ENCODE measurements at places on chromosomes 2 and 18.

- no peak for DNase-seq
Measured at GRCh38 chr2:52395912-52396311, 1364.0 kb upstream of the NRXN1 start.

DNA sequence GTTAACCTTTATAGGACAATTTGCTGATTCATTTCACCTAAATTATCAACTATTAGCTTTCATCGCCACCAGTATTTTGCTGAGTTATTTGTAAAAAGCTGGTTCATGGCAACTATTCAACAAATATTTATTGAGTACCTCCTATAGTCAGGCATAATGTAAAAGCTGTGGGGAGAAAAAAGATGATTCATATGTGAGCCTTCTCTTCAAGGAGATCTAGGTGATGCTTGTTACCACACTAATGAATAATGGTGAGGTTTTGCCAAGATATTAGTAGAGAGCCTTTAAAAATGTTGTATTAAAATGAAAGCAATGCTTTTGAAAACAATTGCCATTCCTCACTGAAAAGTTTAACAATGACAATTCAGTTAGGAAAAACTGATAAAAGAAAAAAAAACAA, 187.8 kb downstream of the ANKRD44 start:
- no peak for DNase-seq

- DNase-seq: no peak
Measured at GRCh38 chr18:76759056-76759455, 63.3 kb upstream of the ZNF236 start.

GRCh38 chr2:143452817-143453451, 323.7 kb downstream of the ARHGAP15 start:
- no peak for DNase-seq

DNA sequence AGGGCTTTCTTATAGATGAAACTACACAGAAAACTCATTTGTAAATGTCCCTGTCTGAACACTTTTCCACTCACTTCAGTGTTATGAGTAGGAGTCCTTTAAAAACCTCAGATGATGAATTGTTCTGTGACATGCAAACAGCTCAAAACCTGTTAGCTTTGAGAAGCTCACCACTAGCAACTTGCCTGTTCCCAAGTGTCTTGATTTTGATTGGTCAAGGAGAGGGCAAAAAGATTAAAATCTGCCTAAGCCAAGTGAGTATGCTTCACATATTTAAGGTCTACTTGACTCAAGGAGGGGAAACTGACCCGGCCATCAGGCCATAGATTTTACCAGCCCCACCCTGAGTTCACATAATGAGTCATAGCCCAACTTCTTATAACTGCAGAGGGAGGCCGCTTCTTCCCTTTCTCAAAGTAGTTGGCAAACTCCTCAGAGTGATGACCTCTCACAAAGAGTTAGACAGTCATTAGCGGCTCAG, 45.2 kb upstream of the MEIS1 start:
- DNase-seq: no peak

Data from AG09309 (cell line).